Lung (tissue), 17 donors: ENCODE measurements at places on chromosomes 12 and 14. TPM values are rescaled to one million over a fixed set of nuclear protein-coding genes. Genes with fewer than 3 reads are reported as not detected.

The HOXC12 gene
- not detected for total RNA-seq

The ACRBP gene
- total RNA-seq, result 6.1 TPM

The KCNK13 gene
- total RNA-seq, result 0.34 TPM

- H3K27me3 ChIP-seq, result no peaks in the 10 kb centered on the region
- H3K4me1 ChIP-seq, result no peaks in the 10 kb centered on the region
- H3K27ac ChIP-seq, result no peak overlapping the region
- no peak for DNase-seq
Observed at GRCh38 chr14:72383865-72384264, 451.6 kb downstream of the RGS6 start.

The KIF26A gene
- total RNA-seq, result 11.4 TPM

- H3K27me3 ChIP-seq, result peaks cover 2% of the 10 kb centered on the region
- H3K36me3 ChIP-seq, result no peaks in the 10 kb centered on the region
- no peak overlapping the region for H3K27ac ChIP-seq
- no peak overlapping the region for H3K4me3 ChIP-seq
Observed at GRCh38 chr12:51661836-51662235, 70.8 kb downstream of the SCN8A start.

The KITLG gene
- total RNA-seq, result 53.8 TPM

- H3K36me3 ChIP-seq, result no peaks in the 10 kb centered on the region
- H3K27ac ChIP-seq, result no peak overlapping the region
- peaks cover 22% of the 10 kb centered on the region for H3K4me1 ChIP-seq
- no peak overlapping the region for H3K4me3 ChIP-seq
Observed at GRCh38 chr14:24369907-24370687, 2.1 kb downstream of the NFATC4 start.

- H3K27me3 ChIP-seq, result peaks cover 6% of the 10 kb centered on the region
- H3K4me1 ChIP-seq, result no peaks in the 10 kb centered on the region
- no peak overlapping the region for H3K4me3 ChIP-seq
- H3K27ac ChIP-seq, result no peak overlapping the region
- H3K36me3 ChIP-seq, result no peaks in the 10 kb centered on the region
- no peak for DNase-seq
Observed at GRCh38 chr12:112900298-112901145, 6.2 kb upstream of the OAS1 start.

GRCh38 chr12:69044887-69045286 lies 111.9 kb upstream of the CPM start:
- H3K4me1 ChIP-seq, result no peaks in the 10 kb centered on the region
- H3K4me3 ChIP-seq, result no peak overlapping the region
- DNase-seq, result no peak
- H3K36me3 ChIP-seq, result no peaks in the 10 kb centered on the region

DNA sequence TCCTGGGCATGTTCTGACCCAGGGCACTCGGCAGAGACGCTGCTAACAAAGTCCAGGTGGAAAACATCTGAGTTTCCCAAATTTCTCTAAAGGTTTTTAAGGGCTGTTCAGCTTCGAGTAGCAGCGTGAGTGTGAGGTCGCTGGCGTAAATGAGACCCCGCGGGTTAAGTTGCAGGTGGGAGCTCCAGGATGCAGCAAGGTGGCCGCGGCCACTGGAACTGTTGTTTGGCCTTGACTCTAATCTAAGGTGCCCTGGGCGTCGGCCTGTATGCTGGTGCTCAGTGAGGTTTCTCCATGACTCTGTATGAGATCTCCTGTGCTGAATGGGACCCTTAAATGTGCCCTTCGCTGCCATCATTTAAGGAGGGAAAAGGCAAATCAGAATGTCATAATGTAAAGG lies 50.7 kb downstream of the ELK3 start:
- peaks cover 14% of the 10 kb centered on the region for H3K36me3 ChIP-seq
- no peak overlapping the region for H3K27ac ChIP-seq
- peaks cover 6% of the 10 kb centered on the region for H3K4me1 ChIP-seq

The SPX gene
- 24.0 TPM for total RNA-seq

The ATXN2 gene
- 57.4 TPM for total RNA-seq

The SAMD15 gene
- 12.5 TPM for total RNA-seq

- DNase-seq, result no peak
- peaks cover 2% of the 10 kb centered on the region for H3K4me1 ChIP-seq
- no peaks in the 10 kb centered on the region for H3K36me3 ChIP-seq
- H3K27ac ChIP-seq, result no peak overlapping the region
Observed at GRCh38 chr14:23243066-23243465, 5.3 kb downstream of the RNF212B start.

The HNF1A gene
- 0.46 TPM for total RNA-seq

DNA sequence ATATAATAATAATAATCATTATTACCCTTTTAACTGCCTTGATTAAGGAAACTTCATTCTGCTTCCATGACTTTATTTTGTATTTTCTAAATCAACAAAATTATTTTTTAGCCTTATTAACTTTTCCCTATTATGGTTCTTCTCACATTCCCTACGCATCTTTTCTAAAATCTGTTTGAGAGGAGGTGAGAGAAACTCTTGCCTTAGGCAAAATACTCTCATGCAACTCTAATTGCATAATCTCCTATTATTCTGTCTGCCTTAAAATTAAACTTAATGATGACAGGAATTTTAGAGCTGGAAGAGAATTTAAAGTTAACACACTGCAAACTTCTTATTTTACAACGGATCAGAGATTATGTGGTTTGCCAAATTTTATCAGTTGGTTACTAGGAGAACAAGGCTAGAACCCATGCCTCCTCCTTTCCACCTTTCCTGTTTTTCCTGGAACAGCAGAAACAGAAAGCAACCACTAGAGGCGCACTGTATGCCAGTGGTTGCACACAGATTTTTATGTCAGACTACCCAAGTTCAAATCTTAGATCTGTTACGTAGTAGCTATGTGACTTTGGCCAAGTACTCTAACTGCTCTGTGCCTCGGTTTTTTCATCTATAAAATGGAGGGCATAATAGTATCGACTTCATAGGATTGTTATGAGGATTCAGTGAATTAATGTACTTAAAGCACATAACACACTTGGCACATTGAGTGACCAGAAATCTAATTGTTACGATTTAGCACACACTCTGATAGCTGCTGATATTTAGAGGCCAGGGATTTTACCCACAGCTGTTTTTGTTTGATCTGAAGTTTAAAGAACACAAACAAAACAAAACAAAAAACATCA lies 4.3 kb upstream of the BRMS1L start:
- no peaks in the 10 kb centered on the region for H3K4me1 ChIP-seq
- H3K27ac ChIP-seq, result no peak overlapping the region
- H3K4me3 ChIP-seq, result no peak overlapping the region
- DNase-seq, result peak; percentile 42
- H3K27me3 ChIP-seq, result no peaks in the 10 kb centered on the region

- no peak overlapping the region for H3K4me3 ChIP-seq
- peaks cover 28% of the 10 kb centered on the region for H3K4me1 ChIP-seq
- H3K27me3 ChIP-seq, result no peaks in the 10 kb centered on the region
- DNase-seq, result peak; percentile 67
- H3K36me3 ChIP-seq, result peaks cover 2% of the 10 kb centered on the region
Observed at GRCh38 chr12:49825971-49826421, 2.2 kb downstream of the NCKAP5L start.

The GALNT4 gene
- 16.0 TPM for total RNA-seq

The NKX2-1 gene
- total RNA-seq, result 185 TPM

The NUDT4 gene
- 102 TPM for total RNA-seq

The MUCL1 gene
- 1.5 TPM for total RNA-seq

DNA sequence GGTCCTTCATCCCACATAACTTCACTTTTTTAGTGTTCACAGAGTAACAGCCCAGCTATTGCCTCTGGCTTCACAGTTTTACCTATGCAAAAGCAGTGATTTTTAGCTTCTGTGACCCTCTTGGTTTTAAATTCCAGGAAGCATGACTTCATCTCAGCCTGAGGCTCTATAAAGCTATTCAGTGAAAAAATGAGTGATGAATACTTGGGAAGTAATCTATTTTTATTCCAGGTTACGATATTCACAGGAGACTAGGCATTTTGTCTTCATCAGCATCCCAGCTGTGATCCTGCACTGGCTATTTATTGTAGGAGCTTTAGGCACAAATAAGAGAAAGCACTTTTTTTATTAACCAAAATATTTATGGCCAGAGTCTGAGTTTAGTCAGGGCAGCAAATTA lies 164.8 kb downstream of the SNAPC1 start:
- no peaks in the 10 kb centered on the region for H3K36me3 ChIP-seq
- H3K27ac ChIP-seq, result no peak overlapping the region
- DNase-seq, result no peak
- no peak overlapping the region for H3K4me3 ChIP-seq

DNA sequence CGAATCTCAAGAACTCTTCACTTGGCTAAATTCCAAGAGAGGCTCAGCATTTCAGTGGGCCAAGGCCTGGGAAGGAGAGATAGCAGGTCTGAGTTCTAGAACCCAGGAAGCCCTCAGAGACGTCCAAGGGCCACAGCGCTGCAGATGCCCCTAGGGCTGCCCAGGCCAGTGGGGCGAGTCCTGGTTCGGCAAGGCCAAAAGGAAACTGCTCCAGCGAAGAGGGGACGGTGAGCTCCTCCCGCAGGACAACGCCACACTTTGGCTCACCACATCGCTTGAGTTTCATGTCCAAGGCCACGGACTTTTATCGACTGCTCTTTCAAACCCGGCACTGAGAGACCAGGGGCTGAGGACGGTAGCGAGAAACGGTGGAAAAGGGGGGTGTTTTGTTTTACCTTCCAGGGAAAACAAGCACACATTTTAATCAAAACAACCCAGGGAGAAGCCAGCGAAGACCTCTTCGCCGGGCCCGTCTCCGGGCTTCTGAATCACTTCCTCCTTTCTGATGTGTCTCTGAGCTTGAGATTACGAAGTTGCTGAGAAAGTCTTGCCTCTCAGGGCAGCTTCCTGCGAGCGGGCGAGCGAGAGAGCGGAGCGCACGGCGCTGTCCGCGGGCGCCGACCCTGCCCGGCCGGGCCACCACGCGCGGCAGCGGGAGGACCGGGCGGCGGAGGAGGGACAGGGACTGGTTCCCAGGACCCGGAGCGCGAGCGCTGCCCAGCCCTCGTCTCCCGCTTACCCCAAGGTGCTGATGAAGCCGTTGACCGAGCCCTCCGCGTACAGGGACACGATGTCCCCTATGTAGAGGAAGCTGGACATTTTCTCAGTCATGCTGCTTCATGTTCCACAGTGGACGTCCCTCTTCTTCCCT lies 808 bp downstream of the ITPR2 start:
- H3K4me1 ChIP-seq, result peaks cover 9% of the 10 kb centered on the region
- H3K27ac ChIP-seq, result peak overlapping the region; percentile 87
- DNase-seq, result peak; percentile 69
- H3K36me3 ChIP-seq, result no peaks in the 10 kb centered on the region
- H3K27me3 ChIP-seq, result no peaks in the 10 kb centered on the region

DNA sequence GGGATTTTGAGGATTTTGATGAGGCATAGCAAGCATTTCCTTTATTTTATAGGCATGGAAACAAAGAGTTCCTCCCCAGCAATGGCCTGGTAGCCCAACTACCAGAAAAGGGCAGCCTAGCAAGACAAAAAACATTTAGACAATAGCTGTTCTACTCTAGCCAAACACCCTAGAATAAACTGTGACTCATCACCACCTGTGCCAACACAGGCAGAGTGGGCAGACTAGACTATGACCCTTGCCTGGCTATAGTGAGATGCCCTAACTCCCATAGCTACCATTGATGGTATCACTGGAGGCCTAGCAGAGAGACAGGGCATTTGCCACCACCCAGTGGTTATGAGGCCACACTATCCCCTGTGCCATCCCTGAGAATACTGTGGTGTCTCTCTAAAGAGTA lies 15.5 kb upstream of the CCER1 start:
- H3K36me3 ChIP-seq, result no peaks in the 10 kb centered on the region
- H3K27ac ChIP-seq, result no peak overlapping the region
- no peak for DNase-seq
- no peaks in the 10 kb centered on the region for H3K4me1 ChIP-seq
- H3K4me3 ChIP-seq, result no peak overlapping the region

DNA sequence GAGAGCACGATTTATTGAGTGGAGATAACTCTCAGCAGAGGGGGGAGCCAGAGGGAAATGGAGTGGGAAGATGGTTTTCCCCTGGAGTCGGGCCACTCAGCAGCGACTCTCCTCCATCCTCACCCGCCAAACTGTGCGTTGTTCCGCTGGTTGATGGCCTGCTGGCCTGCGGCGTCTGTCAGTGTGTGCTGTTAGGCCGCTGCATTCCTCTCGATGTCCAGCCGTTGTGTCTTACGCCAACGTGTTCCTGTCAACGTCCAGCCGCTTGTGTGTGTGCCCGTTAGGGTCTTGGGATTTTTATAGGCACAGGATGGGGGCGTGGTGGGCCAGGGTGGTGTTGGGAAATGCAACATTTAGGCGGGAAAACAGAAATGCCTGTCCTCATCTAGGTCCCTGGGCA lies 69.2 kb downstream of the PTPRQ start:
- H3K27ac ChIP-seq, result no peak overlapping the region
- H3K27me3 ChIP-seq, result no peaks in the 10 kb centered on the region
- no peaks in the 10 kb centered on the region for H3K36me3 ChIP-seq
- DNase-seq, result peak; percentile 13
- peaks cover 6% of the 10 kb centered on the region for H3K4me1 ChIP-seq
- no peak overlapping the region for H3K4me3 ChIP-seq

DNA sequence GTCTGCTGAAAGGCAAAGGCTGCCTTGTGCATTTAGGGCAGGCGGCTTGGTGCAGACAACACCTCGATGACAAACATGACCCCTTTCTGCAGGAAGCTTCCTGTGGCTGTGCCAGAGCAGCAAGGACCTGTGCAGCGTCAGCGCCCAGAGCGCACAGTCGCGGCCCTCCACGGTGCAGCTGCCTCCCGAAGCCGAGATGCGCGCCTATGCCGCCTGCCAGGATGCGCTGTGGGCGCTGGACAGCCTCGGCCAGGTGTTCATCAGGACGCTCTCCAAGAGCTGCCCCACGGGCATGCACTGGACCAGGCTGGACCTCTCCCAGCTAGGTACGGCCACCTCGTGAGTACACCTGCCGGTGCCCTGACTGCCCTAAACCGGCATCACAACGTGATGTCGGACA lies 57.3 kb downstream of the ANKRD9 start:
- DNase-seq, result no peak
- peaks cover 44% of the 10 kb centered on the region for H3K36me3 ChIP-seq
- H3K27me3 ChIP-seq, result no peaks in the 10 kb centered on the region
- H3K4me1 ChIP-seq, result no peaks in the 10 kb centered on the region
- no peak overlapping the region for H3K27ac ChIP-seq
